Aorta (tissue), 5 donors: ENCODE measurements at places on chromosomes 1 and 21. TPM values are rescaled to one million over a fixed set of nuclear protein-coding genes. Genes with fewer than 3 reads are reported as not detected.

The CD247 gene
- total RNA-seq, result 4.3 TPM

The HJV gene
- not detected for total RNA-seq

The CHTOP gene
- 57.0 TPM for total RNA-seq

GRCh38 chr1:97739596-97740103 is 181.2 kb downstream of the DPYD start:
- no peak for DNase-seq

The KRTAP11-1 gene
- not detected for total RNA-seq

The S100A14 gene
- not detected for total RNA-seq
